Colonic mucosa (tissue), 4 donors: ENCODE measurements at places on chromosomes 16 and 17. TPM values are rescaled to one million over a fixed set of nuclear protein-coding genes. Genes with fewer than 3 reads are reported as not detected.

Gene UBTF
- 44.7 TPM for total RNA-seq

Gene GLP2R
- 2.1 TPM for total RNA-seq

Gene WNT3
- total RNA-seq: 0.64 TPM

Gene CCDC200
- total RNA-seq: not detected

Gene DBF4B
- 5.6 TPM for total RNA-seq

Gene BCO1
- total RNA-seq: 6.1 TPM

Gene KIF2B
- total RNA-seq: not detected

Gene SLC43A2
- 38.7 TPM for total RNA-seq

Gene BHLHA9
- not detected for total RNA-seq

Gene SRL
- 0.49 TPM for total RNA-seq

Gene GDPD1
- 5.0 TPM for total RNA-seq

Gene C16orf89
- total RNA-seq: 3.6 TPM

GRCh38 chr16:87731607-87732006, 34.2 kb downstream of the KLHDC4 start:
- no peak overlapping the region for H3K4me3 ChIP-seq
- DNase-seq: no peak
- H3K4me1 ChIP-seq: no peaks in the 10 kb centered on the region
- no peaks in the 10 kb centered on the region for H3K36me3 ChIP-seq
- no peak overlapping the region for H3K27ac ChIP-seq
- H3K27me3 ChIP-seq: no peaks in the 10 kb centered on the region

- H3K36me3 ChIP-seq: no peaks in the 10 kb centered on the region
- H3K4me3 ChIP-seq: no peak overlapping the region
- no peak overlapping the region for H3K27ac ChIP-seq
- no peaks in the 10 kb centered on the region for H3K4me1 ChIP-seq
- no peak for DNase-seq
Observed at GRCh38 chr17:70905796-70906195, 736.5 kb downstream of the KCNJ2 start.

DNA sequence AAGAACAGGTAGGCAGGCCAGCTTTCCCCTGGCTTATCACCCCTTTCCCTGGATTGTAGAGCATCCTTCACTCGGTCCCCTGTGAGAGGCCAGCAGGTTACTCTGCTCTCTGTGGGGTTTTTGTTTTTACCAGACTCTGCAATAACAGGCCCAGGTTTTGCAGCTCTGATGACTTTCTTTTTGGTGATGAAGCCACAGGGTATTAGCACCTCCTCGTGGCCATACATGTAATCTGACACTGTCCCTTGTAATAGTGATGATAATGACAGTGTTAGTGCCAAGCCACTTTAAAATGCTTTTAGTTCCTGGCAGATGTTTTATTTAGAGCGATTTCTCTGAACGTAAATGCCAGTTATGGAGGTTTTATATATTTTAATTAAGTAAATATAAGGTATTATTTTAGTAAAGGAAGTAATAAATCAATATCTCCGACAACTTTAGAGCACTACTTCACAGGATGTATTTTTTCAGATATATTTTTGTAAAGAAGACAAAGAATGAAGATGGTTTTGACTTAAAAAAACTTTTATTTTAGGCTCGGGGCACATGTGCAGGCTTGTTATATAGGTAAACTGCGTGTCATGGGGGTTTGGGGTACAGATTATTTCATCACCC, 38.0 kb upstream of the CPHXL start:
- no peaks in the 10 kb centered on the region for H3K36me3 ChIP-seq
- H3K27ac ChIP-seq: no peak overlapping the region
- H3K4me1 ChIP-seq: no peaks in the 10 kb centered on the region
- H3K27me3 ChIP-seq: no peaks in the 10 kb centered on the region
- H3K4me3 ChIP-seq: no peak overlapping the region
- peak; percentile 60 for DNase-seq

- H3K27ac ChIP-seq: no peak overlapping the region
- H3K36me3 ChIP-seq: peaks cover 12% of the 10 kb centered on the region
- H3K4me1 ChIP-seq: no peaks in the 10 kb centered on the region
- DNase-seq: no peak
- H3K4me3 ChIP-seq: no peak overlapping the region
Observed at GRCh38 chr17:82640036-82640435, 8.2 kb downstream of the WDR45B start.

DNA sequence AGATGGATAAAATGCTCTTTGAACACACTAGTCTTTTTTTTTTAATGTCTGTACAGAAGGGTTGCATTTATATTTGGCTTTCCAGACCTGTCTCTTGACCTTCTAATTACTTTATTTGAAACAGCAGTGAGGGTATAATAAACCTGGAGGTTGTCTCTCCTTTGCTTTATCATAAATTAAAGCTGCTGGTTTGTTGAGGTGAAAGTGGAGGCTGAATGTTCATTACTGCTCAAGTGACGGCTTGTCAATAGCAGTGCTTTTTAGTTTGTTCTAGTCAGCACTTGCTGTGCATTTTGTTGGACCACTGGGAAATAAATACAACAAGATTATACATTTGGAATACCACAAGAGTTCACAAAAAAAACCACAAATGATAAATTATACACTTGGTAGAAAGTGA, 264.2 kb downstream of the IRX3 start:
- H3K27me3 ChIP-seq: no peaks in the 10 kb centered on the region
- H3K4me3 ChIP-seq: no peak overlapping the region
- H3K36me3 ChIP-seq: no peaks in the 10 kb centered on the region

- H3K27me3 ChIP-seq: no peaks in the 10 kb centered on the region
- H3K36me3 ChIP-seq: no peaks in the 10 kb centered on the region
- H3K4me1 ChIP-seq: no peaks in the 10 kb centered on the region
- no peak overlapping the region for H3K4me3 ChIP-seq
Observed at GRCh38 chr16:48501516-48502377, 108.2 kb downstream of the N4BP1 start.

- peaks cover 18% of the 10 kb centered on the region for H3K27me3 ChIP-seq
- peak overlapping the region; percentile 82 for H3K27ac ChIP-seq
- H3K4me1 ChIP-seq: peaks cover 11% of the 10 kb centered on the region
- peak; percentile 79 for DNase-seq
- H3K4me3 ChIP-seq: peak overlapping the region; percentile 62
Observed at GRCh38 chr17:44004761-44005526, 522 bp downstream of the NAGS start.

DNA sequence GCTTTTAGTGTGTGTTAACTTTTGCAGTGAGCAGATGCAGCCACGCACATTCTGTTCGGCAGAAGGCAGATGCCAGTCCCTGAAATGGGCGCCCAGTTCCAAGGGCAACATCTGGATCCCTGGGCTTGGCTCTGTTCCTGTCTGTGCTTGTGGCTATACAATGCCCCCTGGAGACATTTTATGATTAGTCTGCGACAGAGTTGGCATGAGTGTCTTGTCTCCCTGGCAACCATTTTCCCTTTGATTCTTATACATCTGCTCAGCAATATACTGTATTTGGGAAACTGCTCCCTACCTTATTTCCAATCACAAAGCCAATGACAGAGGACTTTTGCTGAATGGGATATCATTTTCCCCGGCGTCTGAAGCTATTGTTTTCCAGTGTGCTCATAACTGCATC, 1629.5 kb upstream of the GOT2 start:
- DNase-seq: no peak
- H3K36me3 ChIP-seq: no peaks in the 10 kb centered on the region
- H3K27ac ChIP-seq: no peak overlapping the region
- H3K4me1 ChIP-seq: no peaks in the 10 kb centered on the region
- no peak overlapping the region for H3K4me3 ChIP-seq

- H3K4me3 ChIP-seq: no peak overlapping the region
- no peaks in the 10 kb centered on the region for H3K27me3 ChIP-seq
- no peaks in the 10 kb centered on the region for H3K4me1 ChIP-seq
- no peaks in the 10 kb centered on the region for H3K36me3 ChIP-seq
- H3K27ac ChIP-seq: no peak overlapping the region
- no peak for DNase-seq
Observed at GRCh38 chr17:77815127-77815905, 143.2 kb upstream of the TNRC6C start.

DNA sequence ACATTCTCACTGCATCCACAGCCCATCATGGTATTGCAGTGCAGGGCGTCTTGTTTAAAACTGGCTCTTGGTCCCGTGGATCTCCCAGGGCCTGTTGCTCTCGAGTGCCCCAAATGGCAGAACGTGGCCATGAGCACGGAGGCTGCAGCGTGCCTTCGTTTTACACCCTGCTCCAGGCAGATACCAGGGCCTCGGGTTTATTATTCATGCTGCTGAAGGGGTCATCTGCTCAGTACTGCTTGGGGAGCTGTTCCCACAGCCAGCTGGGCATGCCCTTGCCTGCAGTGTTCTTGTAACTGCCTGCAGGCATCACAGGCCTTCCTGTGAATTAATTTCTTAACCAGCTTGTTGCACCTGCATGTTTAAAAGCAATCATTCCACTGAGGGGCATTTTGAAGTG, 129.7 kb upstream of the CHMP6 start:
- no peaks in the 10 kb centered on the region for H3K27me3 ChIP-seq
- no peak overlapping the region for H3K27ac ChIP-seq
- H3K4me3 ChIP-seq: no peak overlapping the region
- no peaks in the 10 kb centered on the region for H3K36me3 ChIP-seq
- H3K4me1 ChIP-seq: no peaks in the 10 kb centered on the region
- no peak for DNase-seq

DNA sequence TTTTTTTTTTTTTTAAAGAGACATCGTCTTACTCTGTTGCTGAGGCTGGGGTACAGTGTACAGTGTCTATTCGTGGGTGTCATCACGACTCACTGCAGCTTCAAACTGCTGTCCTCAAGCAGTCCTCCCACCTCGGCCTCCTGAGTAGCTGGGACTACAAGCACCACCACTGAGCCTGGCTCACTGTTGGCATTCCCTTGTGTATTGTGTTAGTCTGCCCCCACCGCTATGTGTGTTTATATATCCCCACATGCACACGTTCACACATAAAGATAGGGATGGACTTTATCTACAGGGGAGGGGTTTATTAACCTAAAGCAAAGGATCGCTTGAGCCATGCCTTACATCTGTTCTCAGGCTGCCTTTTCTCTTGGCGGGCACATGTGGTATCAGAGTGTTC, 63.8 kb downstream of the SEC14L1 start:
- H3K27me3 ChIP-seq: no peaks in the 10 kb centered on the region
- H3K27ac ChIP-seq: no peak overlapping the region
- no peaks in the 10 kb centered on the region for H3K4me1 ChIP-seq
- DNase-seq: no peak
- H3K4me3 ChIP-seq: no peak overlapping the region

GRCh38 chr17:752620-753219, 656 bp upstream of the GEMIN4 start:
- DNase-seq: peak; percentile 70
- no peaks in the 10 kb centered on the region for H3K27me3 ChIP-seq
- H3K4me3 ChIP-seq: peak overlapping the region; percentile 99

DNA sequence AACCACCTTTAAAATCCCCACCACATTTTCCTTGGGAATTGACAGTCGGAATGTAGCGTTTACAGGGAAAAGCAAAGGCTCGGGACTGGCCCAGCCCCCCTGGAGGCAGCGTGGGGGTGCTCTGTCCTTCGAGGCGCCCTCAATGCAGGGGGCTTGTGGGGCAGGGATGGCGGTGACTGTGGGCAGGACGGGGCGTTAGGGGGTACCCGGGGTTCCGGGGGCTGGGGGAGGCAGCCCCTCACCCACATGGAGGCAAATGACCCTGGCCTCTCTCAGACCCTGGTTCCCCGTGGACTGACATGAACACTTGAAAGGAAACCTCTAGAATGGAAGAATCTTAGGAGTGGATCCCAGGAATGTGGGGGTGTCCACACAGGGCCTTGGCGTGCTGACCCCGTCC, 78.4 kb upstream of the GNG13 start:
- no peaks in the 10 kb centered on the region for H3K36me3 ChIP-seq
- DNase-seq: no peak
- no peak overlapping the region for H3K4me3 ChIP-seq
- no peak overlapping the region for H3K27ac ChIP-seq
- H3K27me3 ChIP-seq: no peaks in the 10 kb centered on the region

- H3K27me3 ChIP-seq: no peaks in the 10 kb centered on the region
- DNase-seq: no peak
- no peak overlapping the region for H3K4me3 ChIP-seq
- H3K4me1 ChIP-seq: peaks cover 14% of the 10 kb centered on the region
- no peaks in the 10 kb centered on the region for H3K36me3 ChIP-seq
Observed at GRCh38 chr16:67713647-67714273, 5.4 kb downstream of the GFOD2 start.

DNA sequence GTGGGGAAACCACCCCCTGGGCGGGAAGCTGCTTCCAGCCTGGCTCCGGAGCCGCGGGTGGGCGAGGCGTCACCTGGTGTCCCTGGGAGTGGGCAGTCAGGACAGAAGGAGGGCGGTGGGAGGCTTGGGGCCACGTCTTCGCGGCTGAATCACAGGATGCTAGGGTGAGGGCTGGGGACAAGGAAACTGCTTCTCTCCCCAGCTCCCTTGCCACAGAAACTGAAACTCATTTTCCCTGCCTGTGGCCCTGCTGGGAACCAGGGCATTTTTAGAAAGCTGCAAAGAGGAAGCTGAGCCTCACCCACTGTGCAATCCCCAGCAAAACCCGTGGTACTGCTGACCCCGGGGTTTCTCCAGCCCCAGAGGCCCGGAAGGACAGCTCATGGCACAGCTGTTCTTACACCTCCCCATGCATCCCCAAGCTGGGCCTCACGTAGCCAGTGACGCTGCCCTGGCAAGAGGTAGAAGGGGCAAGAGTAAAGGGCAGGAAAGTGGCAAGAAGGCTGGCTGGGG, 8.2 kb downstream of the RHBDF2 start:
- H3K27me3 ChIP-seq: no peaks in the 10 kb centered on the region
- peak overlapping the region; percentile 72 for H3K27ac ChIP-seq
- no peaks in the 10 kb centered on the region for H3K36me3 ChIP-seq
- H3K4me1 ChIP-seq: peaks cover 36% of the 10 kb centered on the region
- H3K4me3 ChIP-seq: peak overlapping the region; percentile 25

GRCh38 chr16:75377729-75378386, 55.4 kb downstream of the CFDP1 start:
- no peak overlapping the region for H3K27ac ChIP-seq
- no peaks in the 10 kb centered on the region for H3K36me3 ChIP-seq
- no peaks in the 10 kb centered on the region for H3K4me1 ChIP-seq
- no peaks in the 10 kb centered on the region for H3K27me3 ChIP-seq
- no peak for DNase-seq

- H3K4me3 ChIP-seq: no peak overlapping the region
- H3K27ac ChIP-seq: no peak overlapping the region
- H3K27me3 ChIP-seq: no peaks in the 10 kb centered on the region
- peaks cover 30% of the 10 kb centered on the region for H3K36me3 ChIP-seq
- H3K4me1 ChIP-seq: no peaks in the 10 kb centered on the region
Observed at GRCh38 chr16:70553645-70554044, 30.0 kb downstream of the SF3B3 start.

GRCh38 chr17:17030515-17031211, 11.6 kb upstream of the MPRIP start:
- H3K4me1 ChIP-seq: peaks cover 20% of the 10 kb centered on the region
- H3K36me3 ChIP-seq: no peaks in the 10 kb centered on the region
- no peak overlapping the region for H3K4me3 ChIP-seq
- no peak for DNase-seq

GRCh38 chr16:48323783-48324775, 61.1 kb downstream of the SIAH1 start:
- H3K27ac ChIP-seq: no peak overlapping the region
- no peak overlapping the region for H3K4me3 ChIP-seq
- no peak for DNase-seq
